Fibroblast of pulmonary artery (primary cell): ENCODE measurements at places on chromosomes 3 and 15.

DNA sequence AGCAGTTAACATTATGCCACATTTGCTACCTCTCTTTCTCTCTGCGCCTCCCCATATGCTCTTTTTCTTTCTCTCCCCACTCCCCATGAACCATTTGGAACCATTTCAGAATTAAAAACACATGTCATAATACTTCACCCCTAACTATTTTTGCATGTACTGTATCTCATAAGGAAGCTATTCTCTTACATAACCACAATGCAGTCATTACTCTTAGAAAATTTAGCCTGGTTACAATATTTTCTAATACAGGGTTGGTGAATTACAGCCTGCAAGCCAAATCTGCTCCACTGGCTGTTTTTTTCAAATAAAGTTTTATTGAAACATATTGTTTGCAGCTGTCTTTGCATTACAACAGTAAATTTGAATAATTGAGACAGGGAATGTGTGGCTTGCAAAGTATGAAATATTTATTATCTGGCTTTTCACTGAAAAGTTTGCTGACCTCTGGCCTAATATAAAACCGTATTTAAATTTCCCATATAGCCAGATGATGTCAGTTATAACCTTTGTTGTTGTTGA is 62.8 kb downstream of the SGO1 start:
- no peak for DNase-seq

DNA sequence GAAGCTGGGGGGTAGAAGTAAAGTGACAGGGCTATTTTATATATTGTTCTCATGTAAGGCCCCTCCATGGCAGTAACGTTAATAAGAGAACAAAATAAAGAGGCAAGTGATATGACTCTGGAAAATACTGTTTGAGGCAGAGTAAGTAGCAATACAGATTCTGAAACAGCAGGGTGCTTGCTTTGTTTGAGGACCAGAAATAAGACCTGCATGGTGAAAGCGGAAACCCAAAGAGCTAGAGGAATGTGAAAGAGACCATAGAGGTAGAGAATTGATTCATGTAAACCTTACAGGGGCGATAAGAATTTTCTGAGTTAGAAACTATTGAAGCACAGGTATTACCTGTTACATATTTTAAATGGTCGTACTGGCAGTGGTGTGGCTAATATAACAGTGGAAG is 1517.1 kb downstream of the SI start:
- no peak for DNase-seq

GRCh38 chr3:195227871-195228270 is 43.1 kb downstream of the XXYLT1 start:
- no peak for DNase-seq

GRCh38 chr3:43684944-43685343 is 5.8 kb upstream of the ABHD5 start:
- DNase-seq, result no peak

- DNase-seq, result no peak
Observed at GRCh38 chr3:112477891-112478290, 21.4 kb downstream of the BTLA start.

DNA sequence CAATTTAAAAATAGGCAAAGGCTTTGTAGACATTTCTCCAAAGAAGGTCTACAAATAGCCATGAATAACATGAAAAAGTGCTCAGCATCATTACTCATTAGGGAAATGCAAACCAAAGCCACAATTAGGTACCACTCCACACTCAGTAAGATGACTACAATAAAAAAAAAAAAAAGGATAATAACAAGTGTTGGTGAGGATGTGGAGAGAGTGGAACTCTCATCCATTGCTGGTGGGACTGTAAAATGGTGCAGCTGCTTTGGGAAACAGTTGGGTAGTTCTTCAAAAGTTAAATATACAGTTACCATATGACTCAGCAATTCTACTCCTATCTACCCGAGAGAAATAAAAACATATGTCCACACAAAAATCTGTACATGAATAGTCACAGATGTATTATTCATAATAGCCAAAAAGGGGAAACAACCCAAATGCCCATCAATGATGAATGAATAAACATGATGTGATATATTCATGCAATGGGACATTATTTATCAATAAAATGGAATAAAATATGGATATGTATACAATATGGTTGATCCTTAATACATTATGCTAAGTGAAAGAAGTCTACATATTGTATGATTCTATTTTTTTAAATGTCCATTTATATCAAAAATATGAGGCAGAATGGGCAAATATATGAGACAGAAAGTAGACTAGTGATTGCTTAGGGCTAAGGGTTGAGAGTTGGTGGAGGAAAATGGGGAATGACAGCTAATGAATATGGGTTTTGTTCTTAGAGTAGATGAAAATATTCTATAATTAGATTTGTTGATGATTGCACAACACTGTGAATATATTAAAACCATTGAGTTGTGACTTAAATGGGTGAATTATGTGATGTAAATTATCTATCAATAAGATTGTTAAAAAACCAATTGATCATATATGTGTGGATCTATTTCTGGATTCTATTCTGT is 66.1 kb upstream of the SMAD3 start:
- DNase-seq, result no peak

GRCh38 chr3:196590279-196590678 is 21.8 kb downstream of the FBXO45 start:
- no peak for DNase-seq

- DNase-seq, result no peak
Observed at GRCh38 chr3:41662288-41662687, 299.6 kb downstream of the ULK4 start.

- DNase-seq, result peak; percentile 3
Observed at GRCh38 chr3:158205994-158206393, 96.1 kb downstream of the RSRC1 start.

DNA sequence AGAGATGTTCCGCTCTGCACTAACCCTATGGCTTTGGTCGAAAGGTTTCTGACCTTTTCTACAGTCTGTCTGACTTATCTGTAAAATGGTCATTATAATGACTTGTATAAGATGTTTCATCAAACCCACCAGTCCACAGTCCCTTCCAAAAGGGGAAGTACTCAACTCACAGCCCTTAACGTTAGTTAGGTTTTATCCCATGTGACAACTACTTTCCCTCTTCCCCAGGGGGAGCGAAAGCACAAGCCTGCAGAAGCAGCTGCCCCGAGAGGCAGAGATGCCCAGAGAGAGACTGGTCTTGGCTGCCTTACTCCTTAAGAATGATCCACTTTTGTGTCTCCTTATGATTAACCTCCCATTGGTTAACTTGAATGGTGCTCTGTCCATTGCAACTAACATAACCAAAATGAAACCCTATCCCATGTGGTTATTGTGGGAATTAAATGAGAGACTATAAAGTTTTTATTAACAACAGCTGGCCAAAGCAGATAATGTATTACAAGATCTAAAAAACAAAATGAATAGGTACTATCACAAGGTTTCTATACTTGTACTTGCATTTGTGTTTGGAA is 6.4 kb downstream of the ASTE1 start:
- no peak for DNase-seq

- DNase-seq, result no peak
Observed at GRCh38 chr15:33243393-33243792, 48.9 kb upstream of the FMN1 start.

DNA sequence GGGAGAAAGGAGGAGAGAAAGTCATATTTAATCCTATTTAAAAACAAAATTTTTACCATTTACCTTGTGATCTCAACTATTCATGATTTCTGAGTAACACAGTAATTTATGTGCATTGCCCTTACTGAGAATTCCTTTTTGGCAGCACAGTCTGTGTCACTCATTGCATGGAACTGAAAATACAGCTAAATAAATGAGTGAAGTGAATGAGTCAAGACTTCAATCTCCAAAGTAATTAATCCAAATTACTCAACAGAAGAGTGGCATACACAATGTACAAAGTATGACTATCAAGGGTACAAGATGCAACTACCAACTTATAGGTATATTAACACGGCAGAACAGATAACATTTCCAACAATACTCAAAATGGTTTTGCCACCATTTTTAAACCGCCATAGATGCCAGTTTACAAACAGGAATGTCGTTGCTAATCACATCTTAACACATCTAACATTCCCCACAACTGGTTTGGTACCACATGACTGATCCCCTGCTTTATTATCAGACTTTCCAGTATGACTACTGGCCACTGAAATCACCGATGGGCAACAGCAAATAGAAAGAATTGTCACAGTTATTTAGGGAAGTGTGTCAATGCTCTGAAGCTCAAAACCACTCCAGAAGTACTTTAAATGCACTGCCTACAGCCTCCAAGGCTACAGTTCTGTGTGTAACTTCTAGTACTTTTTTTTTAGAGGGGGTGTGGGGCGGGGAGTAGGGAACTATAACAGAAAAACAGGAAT is 410.4 kb downstream of the SHQ1 start:
- no peak for DNase-seq

DNA sequence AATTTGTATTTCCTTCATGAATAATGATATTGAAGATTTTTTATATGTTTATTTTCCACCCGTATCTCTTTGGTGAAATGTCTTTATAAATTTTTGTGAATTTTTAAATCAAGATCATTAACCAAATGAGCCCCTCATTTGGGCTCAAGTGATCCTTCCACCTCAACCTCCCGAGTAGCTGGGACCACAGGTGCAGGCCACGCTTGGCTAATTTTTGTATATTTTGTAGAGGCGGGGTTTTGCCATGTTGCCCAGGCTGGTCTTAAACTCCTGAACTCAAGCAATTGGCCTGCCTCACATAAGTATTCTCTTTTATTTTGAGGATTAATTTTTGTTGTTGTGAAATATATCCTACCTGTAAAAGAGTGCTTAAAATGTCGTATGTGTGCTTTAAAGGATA is 4.9 kb downstream of the BBS4 start:
- DNase-seq, result no peak

GRCh38 chr15:89017370-89018066 is 70.7 kb upstream of the ABHD2 start:
- DNase-seq, result peak; percentile 79

DNA sequence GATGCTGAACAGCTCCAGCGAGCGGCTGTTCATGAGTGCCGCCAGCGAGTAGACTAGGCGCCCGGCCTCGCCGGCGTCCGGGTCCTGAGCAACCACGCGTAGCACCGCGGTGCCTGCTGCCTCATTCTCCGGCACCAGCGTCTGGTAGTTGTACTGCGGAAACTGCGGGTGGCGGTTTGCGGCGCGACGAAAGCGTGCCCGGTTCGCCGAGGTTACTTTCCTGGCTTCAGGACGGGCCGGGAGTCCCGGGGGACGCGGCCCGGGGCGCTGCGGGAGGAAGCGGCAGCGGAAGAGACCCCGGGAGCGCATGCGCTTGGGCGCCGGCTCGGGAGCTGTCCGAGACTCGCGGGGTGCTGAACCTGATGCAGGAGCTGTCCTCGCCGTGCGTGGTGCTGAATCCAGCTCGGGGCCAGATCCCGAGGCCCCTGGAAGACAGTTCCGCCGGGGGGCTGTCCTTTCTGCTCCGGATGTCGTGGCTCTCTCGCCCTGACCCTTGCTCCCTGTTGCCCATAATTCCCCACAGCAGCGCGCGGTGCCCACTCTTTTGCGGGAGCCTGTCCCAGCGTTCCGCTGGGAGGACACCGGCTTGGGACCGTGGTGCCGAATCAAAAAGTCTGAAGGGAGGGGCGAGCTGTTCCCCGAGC is 1.1 kb downstream of the CELSR3 start:
- DNase-seq, result peak; percentile 53

DNA sequence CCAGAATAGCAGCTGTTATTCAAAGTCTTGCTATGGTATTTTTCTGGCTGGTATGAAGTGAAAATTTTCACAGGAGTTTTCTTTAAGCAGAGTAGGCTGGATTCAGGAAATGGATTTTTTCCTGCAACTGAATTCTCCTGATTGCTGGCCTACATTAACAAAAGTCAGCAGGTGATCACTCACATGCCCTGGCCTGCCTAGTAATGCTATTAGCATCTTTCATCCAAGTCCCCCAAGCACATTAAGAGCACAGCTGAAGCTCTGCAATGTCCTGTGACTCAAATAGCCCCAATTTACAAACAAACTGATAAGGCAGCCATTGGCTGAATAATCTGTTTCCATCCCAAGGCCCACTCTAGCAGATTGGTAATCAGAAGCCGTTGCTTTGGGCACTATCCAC is 688.3 kb upstream of the LMCD1 start:
- no peak for DNase-seq

GRCh38 chr15:99121207-99121606 is 16.3 kb downstream of the SYNM start:
- DNase-seq, result no peak

DNA sequence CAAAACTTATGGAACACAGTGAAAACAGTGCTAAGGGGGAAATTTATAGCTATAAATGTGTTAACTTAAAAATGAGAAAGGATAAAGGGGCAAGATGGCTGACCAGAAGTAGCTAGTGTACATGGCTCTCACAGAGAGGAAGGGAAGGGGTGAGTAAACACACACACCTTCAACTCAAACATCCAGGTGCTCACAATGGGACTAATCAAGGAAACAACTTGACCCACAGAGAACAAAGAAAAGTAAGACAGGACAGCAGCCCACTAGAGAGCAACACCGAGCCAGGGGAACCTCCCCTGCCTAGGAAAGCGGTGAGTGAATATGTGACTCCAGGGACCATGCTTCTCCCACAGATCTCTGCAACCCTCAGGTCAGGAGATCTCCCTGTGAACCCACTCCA is 85.0 kb upstream of the UBP1 start:
- DNase-seq, result no peak

DNA sequence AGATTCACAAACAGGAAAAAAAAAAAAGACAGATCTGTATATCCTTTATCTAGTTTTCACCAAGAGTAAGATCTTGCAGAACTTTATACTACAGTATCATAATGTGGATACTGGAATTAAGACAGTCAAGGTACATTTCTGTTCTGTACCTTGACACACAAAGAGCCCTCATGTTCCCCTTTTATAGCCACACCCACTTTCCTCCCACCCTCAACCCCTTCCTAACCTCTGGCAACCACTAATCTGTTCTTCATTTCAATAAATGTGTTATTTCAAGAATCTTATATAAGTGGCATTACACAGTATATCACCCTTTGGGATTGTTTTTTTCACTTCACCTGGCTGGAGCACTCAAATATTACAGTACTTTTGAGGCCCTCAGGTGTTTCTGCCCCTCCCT is 3.6 kb upstream of the RAB6B start:
- DNase-seq, result no peak

GRCh38 chr3:37536840-37537239 is 324.8 kb upstream of the CTDSPL start:
- no peak for DNase-seq

DNA sequence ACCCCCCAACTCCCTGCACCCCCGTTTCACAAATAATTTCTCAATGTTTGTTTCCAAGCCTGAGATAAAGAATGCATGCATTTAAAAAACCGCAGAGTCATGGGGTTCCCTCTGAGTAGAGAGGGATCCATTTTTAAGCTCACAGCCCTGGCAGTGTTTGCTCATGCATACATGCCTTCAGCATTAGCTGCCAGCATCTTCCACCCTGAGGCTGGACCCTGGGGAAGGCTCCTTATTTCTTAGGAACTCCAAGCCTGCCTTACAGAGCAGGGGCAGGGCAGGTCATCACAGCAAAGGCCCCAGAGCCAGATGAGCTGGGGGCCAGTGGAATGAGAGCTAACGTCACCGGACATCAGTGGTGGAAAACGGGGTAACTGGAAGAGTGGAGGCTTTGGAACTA is 31.3 kb downstream of the TLE3 start:
- no peak for DNase-seq

DNA sequence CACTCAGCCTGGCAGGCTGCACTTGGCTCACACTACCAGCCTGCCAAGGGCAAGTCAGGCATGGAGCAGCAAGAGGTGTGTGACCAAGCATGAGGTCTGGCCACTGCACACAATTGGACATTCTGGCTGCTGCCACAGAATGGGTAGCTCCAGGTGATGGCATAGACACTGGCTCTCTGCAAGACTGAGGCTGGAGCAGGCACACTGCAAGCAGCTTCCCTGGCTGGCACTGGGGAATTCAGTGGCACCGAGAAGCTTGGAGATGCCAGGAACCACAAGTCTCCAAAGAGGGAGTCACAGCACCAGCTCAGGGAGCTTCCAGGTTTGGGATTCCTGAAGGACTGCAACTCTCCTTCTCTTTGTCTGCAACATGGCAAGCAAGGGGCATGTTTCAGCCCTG is 42.0 kb upstream of the KCNH8 start:
- DNase-seq, result no peak
